ENCODE measurements at places on chromosomes 7 and 10.
A peak's percentile ranks its signal among the peaks of the same experiment; 100 is the strongest.

DNA sequence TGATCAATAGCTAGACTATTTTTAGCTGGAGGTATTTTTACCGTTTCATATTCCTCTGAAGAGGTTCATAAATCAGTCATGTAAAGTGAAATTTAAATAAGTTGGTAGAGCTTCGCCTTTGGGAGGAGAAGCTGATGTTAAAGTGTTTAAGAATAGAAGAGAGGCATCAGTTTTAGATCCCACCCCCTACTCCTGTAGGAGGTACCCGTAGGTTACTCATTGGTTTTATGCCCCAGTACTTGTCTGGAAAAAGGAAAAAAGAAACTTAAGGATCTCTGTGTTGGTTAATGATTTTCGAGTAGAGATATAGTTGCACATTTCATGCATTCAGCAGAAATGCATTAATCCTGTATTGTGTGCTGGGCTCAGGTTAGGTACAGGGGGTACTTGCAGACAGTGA is 8.7 kb downstream of the ZNF365 start:
- DNase-seq = no peak

DNA sequence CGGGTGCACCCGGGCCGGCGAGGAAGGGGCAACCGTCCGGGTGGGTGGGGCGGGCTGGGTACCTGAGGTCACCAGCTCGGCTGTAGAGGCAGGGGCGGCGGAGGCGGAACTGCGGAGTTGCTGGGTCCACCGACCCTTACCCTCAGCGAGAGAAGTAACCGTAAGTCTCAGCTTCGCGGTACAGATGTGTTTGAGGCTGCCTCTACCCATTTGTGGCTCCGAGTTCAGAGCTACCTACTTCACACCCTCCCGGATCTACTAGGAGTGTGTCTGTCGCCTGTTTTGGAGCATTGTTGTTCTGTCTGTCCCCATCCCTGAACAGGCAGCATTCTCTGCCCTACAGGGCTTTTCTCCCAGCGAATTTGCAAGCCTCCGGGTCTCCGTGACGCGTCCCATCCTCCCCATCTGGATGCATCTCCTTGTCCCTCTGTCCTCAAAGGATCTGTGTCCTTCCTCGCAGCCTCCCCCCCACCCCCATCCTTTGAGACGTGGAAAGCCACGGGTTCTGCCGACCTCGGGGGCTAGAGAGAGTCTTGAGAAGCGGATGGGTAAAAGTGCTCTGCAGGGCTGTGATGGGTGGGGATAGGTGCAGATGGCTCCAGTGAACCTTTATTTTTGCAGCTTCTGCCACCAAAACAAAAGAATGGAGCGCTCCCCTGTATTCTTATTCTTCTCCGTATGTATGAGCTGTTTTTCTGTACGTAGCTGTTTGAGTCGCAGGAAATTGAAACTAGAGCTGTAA is 757 bp downstream of the ANKIB1 start:
- peak; percentile 20 for DNase-seq

DNA sequence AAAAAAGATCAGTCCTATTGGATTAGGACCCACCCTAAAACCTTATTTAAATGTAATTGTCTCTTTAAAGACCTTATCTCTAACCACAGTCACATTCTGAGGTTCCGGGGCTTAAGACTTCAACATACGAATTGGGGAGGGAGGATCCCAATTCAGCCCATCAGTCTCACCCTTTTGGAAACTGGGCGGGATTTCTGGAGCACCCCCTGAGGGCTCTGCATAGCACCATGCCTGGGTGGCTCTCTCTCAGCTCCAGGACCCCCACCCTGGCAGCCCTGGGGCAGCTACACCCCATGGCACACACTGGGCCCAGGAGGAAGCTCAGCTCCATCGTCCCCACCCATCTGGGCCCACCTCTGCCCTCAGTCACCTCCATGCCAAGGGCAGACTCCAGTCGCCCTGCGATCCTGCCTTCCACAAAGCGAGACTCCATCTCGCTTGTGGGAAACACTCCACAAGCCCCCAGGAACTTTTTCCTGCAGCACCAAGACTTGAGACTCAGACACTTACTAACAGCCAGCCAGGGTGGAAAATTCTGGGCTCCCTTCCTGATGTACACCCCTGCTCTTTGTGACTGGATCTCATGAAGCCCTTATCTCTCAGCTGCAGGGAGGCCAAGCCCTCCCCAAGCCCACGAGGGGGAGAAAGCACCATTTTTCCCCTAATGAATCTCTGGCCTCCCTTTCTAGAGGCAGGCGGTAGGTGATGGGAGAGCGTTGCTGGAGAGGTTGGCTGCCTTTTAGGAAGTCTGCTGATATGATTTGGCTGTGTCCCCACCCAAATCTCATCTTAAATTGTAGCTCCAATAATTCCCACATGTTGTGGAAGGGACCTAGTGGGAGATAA is 90.8 kb upstream of the KDM7A start:
- DNase-seq = no peak

DNA sequence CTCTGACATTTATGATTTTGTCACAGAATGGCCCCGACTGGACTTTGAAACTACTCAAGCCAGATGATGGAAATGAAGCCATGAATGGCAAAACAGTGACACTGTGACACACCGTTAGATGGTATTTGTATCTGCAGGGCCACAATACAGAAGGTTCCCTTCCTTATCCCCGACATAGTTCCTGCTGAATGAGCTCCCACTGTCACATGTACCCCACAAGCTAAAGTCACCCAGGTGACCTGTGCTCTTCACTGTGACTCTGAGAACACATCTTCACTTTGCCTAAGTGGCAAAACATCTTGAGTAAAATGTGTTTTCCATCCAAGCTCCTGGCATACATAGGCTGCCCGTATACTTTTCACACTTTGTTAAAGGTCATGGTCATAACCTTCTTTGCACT is 89.5 kb downstream of the LSM5 start:
- DNase-seq = no peak

DNA sequence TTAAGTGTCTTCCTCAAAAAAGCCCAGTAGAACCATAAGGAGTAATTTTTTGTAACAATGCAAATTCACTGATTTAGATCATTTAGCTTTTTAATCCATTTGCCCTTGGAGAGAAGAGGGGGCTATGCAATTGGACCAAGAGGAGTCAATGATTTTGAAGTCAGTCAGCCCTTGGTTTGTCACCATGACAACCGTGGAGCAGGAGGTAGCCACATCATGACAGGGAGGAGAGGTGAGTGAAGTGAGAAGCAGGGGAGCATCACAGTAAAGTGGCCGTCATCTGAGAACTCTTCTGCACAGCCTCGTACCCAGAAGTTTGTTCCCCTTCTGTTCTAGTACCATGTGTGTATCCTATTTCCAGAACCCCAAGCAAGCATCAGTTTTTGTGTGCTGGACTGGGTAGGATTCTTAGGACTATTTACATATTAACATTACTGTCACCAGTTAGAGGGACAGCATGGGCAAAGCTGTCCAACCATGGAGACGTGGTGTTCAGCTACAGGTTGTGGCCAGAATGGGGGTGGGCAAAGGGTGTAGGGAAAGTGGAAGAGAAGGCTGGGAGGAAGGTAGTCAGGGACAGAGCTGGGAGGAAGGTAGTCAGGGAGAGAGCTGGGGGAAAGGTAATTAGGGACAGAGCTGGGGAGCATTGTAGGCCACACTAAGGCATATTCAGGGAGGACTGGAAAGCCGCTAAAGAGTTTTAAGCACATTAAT is 13.1 kb downstream of the UBE3C start:
- no peak for DNase-seq
